ENCODE measurements at places on chromosomes 3 and 15.

GRCh38 chr3:129022114-129023007 lies 21.3 kb downstream of the EFCC1 start:
- no peak for DNase-seq

DNA sequence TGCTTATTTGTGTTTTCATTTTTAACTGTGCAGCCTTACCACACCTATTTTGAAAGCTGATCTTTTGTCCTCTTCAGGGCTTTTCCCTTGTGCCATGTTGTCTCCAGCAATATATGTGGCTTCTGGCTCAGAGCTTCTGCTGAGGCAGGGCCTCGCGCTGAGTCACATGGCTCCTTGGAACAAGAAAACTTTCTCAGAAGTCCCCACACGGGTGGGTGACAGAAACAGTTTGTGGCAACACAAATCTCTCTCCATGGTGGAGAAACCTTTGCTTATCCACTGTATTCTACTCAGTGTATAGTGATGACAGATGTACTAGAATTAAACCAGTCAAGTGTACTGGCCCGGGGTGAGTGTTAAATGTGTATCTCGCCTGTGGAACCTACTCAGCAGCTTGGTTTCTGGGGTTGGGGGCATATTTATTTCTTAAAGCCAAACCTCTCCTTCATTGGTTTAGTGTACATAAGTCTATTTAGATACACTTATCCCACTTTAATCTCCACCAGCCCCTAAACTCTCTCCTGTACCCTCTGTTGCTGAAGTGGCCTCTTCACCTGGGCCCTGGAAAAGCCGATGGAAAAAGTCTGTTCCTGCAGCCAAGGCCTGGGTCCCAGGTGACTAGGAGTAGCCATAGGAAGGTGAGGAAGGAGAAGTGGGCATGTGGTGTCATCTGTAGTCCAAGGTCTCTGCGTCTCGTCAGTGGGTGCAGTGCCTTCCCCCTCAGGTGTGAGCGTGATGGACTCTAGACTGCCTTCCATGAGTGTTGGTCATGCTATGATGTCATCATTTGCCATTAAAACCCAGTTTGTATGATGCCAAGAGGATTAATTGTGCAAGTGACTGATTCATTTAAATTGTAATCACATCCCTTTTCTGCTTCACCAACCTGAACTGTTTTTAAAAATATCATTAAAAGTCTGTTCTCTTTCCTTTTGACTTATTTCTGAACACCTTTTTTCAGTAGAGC lies 3.2 kb upstream of the FBXL22 start:
- DNase-seq: no peak

DNA sequence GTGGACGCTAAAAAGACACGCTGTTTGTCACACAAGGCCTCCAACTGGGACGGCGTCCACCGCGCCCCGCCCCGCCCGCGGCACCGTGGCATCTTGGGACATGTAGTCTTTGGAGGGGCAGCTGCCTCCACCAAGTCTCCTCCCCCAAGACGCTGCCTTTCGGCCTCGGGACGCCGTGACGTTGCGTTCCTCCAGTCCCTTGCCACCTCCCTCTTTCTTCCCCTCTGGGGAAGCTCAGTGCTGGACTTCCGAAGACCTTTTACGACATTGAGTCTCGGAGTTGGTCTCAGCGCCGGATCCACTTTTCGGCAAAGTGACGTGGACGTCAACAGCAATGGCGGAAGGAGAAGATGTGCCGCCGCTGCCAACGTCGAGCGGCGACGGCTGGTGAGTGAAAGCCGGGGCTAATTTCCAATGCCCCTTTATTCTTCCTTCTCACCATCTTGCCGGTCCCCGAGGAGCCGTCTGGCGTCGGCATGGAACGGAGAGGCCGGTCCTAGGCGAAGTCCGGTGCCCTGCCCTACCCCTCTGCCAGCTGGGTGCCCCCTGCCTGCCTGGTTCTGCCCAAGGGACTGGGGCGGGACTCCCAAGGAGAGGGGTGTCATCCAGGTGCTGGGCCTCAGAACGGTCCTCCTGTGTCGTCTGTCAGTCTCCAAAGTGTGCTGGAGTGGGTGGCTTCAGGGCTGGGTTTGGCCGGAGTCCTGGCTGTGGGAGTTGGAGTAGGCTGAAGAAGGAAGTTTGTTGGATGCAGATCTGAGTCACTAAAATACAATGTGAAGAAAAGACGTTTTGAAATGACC lies at the start of gene TBC1D23:
TSS of gene TBC1D23 (plus strand) at position 308 of the 800 bp plus-strand sequence. CDS start at position 335, 27 bp downstream.
- DNase-seq: peak; percentile 56

- no peak for DNase-seq
These were observed 92.9 kb downstream of the THRB start for GRCh38 chr3:24401811-24402185.

GRCh38 chr15:65044724-65045481 lies at the start of gene SLC51B:
TSS of gene SLC51B (plus strand) at chr15:65045387. CDS start at chr15:65050005, 4,618 bp downstream.
- no peak for DNase-seq

DNA sequence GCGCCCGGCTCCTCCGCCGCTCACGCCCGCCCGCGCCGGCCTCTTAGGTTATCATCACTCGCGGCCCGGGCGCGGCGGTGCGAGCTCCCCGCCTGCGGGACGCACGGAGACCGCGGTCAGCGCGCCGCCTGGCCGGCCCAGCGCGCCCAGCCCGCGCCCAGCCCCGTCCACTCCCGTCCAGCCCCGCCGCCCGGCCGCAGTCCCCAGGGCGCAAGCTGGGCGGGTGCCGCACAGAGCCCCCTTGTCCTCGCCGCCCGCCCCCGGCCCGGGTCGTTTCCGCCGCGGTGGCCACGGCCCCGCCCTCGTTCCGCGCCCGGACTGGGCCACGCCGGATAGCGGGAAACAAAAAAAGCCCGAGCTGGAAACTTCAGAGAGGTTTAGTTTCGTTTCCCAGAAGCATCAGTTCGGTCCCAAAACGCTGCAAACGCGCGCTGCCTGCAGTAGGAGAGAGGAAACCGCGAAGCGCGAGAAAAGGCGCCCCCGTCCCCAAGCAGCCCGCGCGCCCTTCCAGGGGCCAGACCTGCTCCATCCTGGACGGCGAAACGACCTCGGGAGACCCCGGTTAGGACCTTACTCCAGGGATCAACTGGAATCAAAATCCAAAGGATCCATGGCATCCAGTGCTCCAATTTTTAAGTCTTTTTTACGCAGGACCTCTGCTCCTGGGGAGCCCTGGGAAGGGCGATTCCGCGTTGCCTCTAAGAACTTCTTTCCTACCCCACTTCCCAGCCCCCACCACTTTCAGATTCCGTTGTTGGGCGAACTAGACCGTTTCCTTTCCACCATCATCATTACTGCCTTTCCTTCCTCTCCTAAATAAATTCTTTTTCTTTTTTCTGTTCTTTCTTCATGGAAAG lies at the start of gene ATP10A:
TSS of gene ATP10A (minus strand) at position 217 of the 857 bp plus-strand sequence. CDS start 231 bp downstream, outside the sequence.
- DNase-seq: no peak

Data from NCI-H1417 treated with DMSO at 0.1 percent for 48 hours (cell line).